ENCODE measurements at places on chromosomes 16 and 17.

DNA sequence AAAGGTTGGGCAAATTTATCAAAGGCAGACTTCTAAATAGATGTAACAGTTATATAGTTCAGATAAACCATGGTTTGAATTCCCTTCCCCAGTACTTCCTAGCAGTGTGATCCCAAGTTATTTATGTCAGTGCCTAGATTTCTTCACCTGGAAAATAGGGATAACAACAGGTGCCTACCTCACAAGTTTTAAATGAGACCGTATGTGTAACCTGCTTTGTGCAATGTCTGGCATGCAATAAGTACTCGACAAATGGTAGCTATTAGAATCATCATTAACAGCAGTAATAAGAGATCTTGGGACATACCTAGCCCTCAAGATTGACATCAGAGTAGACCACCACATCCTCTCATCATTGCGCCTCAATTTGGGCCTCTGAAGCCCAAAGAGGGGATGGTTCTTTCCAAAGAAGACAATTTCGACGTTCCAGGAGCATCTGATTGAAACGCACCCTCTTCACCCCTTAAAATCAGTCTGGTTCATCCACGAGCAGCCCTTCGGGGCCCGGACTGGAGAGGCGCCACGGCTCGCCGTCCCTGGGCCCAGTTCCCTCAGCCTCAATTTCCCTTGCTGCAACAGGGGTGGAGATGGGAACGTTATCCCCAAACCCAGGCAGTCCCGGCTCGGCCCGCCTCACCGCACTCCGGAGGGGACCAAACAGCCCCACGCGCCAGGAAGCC, 541 bp downstream of the ACACA start:
- DNase-seq: no peak

- DNase-seq: no peak
Measured at GRCh38 chr17:38417210-38417951, 10.9 kb upstream of the ARHGAP23 start.

GRCh38 chr16:73086108-73086507, 38.2 kb upstream of the ZFHX3 start:
- no peak for DNase-seq

DNA sequence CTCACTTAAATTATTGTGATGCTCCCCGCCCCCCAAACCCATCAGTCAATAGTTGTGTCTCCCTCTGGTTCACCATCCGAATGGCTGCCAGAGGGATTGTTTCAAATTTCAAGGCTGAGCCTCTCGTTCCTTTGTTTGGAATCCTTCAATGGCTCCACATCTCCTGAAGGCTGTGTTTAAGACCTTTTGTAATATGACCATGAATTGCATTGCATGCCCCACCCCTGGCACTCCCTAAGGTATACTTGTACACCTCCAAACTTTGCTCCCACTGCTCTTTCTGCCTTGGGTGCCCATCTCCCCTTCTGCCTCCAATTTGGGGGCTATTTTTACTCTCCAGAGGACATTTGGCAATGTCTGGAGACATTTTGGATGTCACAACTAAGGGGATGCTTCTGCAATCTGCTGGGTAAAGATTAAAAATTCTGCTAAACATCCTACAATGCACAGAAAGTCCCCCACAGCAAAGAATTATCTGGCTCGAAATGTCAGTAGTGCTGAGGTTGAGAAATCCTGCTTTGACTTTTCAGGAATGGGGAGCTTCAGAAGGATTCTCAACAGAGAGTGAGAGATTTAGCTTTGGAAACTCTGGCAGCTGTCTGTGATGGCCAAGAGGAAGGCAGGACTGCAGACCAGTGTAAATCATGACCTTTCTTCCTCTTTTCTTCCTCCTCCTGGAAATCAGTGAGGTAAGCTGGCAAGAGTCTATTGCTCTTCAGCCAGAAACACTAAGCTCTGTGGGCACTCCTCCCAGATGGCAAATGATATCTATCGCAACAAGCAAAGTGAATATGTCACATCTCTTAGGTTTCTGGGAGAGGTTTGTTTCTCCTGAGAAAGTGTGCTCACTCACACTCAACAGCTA, 8.7 kb upstream of the IL4R start:
- no peak for DNase-seq

DNA sequence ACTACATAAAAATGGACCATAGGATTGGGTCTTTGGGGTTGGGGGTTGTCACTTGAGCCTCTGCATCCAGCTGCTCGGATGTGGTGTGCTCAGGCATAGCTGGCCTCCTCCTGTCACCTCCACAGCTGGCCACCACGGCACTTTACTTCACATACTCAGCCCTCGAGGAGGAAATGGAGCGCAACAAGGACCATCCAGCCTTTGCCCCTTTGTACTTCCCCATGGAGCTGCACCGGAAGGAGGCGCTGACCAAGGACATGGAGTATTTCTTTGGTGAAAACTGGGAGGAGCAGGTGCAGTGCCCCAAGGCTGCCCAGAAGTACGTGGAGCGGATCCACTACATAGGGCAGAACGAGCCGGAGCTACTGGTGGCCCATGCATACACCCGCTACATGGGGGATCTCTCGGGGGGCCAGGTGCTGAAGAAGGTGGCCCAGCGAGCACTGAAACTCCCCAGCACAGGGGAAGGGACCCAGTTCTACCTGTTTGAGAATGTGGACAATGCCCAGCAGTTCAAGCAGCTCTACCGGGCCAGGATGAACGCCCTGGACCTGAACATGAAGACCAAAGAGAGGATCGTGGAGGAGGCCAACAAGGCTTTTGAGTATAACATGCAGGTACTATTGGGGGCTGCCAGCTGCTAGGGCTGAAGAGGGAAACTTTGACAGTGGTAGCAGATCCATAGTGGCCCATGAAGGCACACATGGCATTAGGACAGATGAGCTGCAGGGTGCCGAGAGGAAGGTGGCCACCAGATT, 30.8 kb downstream of the CDIP1 start:
- no peak for DNase-seq

- no peak for DNase-seq
Measured at GRCh38 chr16:10776280-10776679, 32.6 kb downstream of the NUBP1 start.

- DNase-seq: peak; percentile 32
Measured at GRCh38 chr16:81443688-81444447, 740 bp upstream of the CMIP start.

GRCh38 chr16:72481419-72481818, 309.5 kb upstream of the PMFBP1 start:
- no peak for DNase-seq

DNA sequence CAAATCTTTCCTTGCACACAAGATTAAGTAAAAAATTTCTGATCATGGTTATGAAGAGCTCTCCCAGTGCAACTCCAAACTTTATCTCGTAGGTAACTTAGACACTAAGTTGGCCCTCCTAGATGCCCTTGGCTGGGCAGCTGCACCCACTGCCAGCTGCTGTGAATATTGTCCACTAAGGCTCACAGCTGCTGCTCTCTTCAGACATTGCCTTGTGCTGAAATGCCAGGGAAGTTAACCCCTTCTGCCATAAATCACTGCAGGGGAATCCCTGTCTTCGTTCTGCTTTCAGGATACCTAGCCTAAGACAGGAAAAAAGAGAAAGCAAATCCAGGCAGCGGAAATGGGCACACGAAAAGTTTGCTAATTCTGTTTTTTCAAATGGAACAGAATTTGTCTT, 106.4 kb downstream of the IRX5 start:
- no peak for DNase-seq

GRCh38 chr16:79250502-79251098, 349.9 kb downstream of the MAF start:
- no peak for DNase-seq

DNA sequence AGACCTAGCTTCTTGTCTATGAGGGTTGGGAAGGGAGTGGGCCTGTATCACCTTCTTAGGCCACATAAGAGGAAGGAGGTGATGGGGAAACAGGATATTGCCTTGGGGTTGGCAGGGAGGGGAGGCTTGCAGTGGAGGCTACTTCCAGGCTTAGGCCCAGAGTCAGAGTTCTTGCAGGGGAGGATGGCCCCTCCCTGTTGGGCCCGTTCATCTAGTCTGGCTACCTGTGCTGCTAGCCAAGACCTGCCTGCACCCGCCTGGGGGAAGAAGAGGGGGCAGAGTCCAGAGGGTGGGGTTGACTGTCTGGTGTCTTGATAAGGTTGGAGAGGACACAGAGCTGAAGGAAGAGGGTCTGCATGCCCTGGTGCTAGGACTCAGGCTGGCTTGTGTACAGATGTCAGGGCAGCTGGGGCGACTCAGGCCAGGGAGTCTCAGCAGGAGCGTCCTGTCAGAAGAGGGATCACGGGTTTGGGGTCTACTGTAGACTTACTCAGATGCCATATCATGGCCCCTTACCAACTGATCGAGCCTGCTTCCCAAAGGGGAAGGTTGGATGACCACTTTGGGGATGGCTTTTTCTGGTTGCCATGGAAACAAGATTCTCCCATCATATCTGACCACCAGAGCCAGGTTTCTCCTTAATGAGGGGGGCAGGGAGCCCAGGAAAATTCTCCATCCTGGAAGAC, 5.3 kb downstream of the KDM6B start:
- no peak for DNase-seq

DNA sequence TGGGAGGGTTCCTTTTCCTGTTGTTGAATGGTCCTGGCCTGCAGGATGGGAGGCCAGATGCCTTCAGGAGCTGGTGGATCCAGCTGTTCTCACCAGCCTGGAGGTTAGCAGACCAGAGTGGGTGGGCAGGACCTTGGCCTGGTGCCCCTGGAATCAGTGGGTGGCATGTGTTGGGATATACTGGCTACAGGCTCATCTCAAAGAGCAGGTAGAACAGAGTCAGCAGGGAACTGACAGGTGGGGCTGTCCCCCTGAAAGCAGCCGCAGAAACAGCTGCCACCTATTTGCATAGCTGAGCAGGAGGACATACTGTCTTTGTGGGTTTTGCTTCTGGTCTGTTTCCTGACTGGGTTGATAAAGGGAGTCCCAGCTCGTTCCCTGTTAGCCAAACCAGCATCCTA, 144.1 kb downstream of the RAB11FIP4 start:
- DNase-seq: no peak

DNA sequence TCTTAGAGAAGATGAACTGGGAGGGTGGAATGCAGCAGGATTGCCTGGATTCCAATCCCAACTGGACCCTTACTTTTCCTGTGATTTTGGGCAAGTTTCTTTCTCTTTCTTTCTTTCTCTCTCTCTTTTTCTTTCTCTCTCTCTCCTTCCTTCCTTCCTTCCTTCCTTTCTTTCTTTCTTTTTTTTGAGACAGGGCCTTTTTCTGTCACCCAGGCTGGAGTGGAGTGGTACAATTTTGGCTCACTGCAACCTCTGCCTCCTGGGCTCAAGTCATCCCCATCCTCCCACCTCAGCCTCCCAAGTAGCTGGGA, 20.5 kb downstream of the CDH1 start:
- no peak for DNase-seq
